ENCODE measurements at places on chromosomes 4 and X.

GRCh38 chr4:77501851-77502250 lies 103.8 kb upstream of the CXCL13 start:
- DNase-seq: no peak

DNA sequence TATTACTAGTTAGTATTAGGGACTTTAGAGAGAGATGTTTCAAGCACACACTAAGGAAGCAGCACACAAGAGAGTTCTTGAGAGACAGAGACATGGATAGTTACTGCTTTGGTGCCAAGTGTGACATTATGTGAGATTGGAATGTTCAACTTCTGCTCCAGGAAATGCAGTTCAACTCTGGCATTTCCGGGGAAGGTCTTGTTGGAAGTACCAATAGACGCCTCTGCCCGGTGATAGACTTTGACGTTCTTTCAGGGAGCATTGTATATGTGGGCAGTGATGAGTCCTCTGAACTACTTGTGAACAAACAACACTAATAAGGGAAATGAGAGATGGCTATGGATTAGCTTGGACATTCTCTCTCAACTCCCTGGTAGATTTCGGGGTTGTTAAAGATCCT lies 638.1 kb upstream of the BOD1L1 start:
- DNase-seq: no peak

DNA sequence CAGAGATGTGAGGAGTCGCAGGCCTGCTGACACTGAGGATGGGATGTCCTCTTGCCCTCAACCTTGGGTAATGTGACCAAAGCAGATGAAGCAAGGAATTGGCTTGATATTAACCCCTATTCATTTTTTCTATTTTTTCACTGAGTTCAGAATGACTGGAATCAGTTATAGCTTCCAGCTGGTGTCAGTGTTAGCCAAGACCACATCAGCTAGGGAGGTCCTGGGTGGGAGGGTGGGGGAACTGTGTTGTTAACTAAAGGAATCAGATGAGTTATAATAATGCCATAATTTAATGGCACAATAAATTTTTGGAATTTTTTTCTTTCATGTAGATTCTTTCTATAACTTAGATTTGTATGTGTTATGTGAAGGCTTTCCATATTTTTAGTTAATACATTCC lies 91.9 kb downstream of the EGF start:
- DNase-seq: no peak

DNA sequence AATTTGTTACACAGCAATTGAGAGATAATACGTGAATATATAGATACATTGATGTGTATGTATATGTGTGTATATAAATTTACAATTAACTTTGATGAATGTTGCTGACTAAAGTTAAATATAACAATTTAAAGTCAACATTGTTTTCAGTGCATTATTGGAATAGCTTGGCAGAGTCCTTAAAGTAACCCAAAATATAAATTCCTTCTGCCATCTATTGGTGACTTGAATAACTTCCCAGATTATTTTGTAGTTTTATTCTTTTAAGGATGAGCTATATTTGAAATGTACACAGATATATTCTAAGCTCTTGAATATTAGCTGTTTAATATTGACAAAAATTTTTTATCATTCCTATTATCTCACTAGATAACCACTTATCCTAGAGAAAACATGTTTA lies 298.2 kb upstream of the FSTL5 start:
- DNase-seq: no peak

DNA sequence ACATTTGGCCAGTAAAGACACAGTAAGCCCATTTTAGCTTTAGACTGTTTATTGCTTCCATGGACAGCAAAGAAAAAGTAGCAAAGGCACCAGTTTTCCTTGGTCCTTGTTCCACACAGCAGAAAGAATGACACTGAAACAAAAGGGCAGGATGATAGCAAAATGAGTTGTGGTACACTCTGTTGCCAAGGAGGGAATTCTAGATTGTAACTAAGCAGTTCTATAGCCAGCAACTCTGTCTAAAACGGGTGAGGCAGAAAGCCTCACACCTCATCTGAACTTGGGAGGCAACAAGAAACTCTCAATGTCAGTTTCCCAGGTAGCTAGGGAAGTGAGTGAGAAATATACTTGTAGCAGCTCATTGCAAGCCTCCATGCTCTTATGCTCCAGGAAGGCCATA lies 39.2 kb downstream of the BBS12 start:
- DNase-seq: no peak

- no peak for DNase-seq
Measured at GRCh38 chr4:1019729-1020470, 8.5 kb downstream of the FGFRL1 start.

- no peak for DNase-seq
Measured at GRCh38 chrX:79631526-79631925, 264.4 kb upstream of the ITM2A start.
